Bronchial smooth muscle cell (primary cell): ENCODE measurements at places on chromosomes 11 and 22. TPM values are rescaled to one million over a fixed set of nuclear protein-coding genes. Genes with fewer than 3 reads are reported as not detected.

PLEKHA7 gene
- under 0.01 and 0.17 TPM in 2 replicates for total RNA-seq

FBLN1 gene
- 278 and 957 TPM in 2 replicates for total RNA-seq

VSIG10L2 gene
- 0.09 TPM in 1 of 2 replicates, not detected in the other for total RNA-seq

MAPK8IP2 gene
- total RNA-seq = 0.26 and 0.32 TPM in 2 replicates

TRIM29 gene
- 0.16 and 0.94 TPM in 2 replicates for total RNA-seq
